Stimulated activated CD8-positive, alpha-beta memory T cell treated with anti-CD3 and anti-CD28 coated beads, Interleukin-4, amount 100 ng/mL, for 1 hour (primary cell): ENCODE measurements at places on chromosomes 4 and X.

GRCh38 chrX:39840133-39840532, 257.6 kb downstream of the BCOR start:
- no peak for DNase-seq

DNA sequence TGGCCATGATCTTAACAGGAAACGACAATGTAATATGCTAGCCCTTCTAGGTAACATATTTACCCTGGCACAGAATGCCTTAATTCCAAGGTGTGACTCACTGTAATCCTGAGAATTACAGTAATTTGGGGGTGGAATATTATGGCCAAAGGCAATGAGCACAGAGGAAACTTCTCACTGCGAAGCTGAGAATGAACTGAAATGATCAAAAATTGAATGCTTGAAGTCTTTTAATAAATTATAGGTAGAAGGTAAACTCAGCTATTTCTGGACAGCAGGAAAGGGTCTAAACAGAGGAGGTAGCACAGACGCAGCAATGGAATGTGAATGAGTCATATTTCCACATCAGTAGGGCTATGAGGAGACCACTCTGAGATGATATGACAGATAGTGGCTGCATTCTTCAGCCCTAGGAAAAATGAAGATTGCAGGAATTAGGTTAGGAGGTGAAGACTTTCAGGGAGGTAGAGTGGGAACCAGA, 312.6 kb downstream of the PACRGL start:
- no peak for DNase-seq

- DNase-seq, result no peak
Observed at GRCh38 chr4:74624351-74625151, 169.8 kb downstream of the BTC start.

- no peak for DNase-seq
Observed at GRCh38 chr4:184846531-184846930, 20.8 kb upstream of the ACSL1 start.

DNA sequence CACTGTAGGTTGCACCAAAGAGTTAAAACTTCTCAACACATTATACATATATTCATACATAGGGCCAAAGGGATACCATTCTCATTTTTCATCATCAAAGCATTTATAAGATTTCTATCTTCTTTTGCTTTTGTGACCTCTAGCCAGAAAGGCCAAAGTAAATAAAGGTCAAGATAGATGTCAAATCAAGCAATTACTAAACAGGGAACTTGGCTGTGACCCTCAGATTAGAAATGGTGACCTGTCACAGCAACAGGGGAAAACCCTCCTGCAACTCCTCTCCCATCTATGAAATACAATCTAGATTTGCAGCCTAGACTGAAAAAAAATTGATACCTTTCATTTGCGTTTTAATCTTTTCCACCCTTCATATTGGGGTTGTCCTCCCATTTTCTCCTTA, 225.6 kb upstream of the FAM241A start:
- DNase-seq, result no peak

DNA sequence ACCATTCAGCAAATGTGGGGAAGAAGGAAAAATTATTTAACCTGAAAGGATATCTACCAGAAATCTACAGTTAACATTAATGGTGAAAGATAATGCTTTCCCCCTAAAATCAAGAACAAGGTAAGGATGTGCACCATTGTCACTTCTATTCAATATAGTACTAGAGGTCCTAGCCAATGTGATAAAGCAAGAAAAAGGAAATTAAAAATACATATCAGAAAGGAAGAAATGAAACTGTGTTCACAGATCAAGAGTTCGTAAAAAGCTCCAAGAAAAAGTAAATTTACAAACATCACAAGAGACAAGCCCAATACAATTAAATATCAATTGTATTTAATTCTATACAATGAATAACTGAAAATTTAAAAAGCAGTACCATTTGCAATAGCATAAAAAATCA, 57.6 kb downstream of the CNOT6L start:
- DNase-seq, result no peak
